ENCODE measurements at places on chromosomes 7 and 10. TPM values are rescaled to one million over a fixed set of nuclear protein-coding genes. Genes with fewer than 3 reads are reported as not detected.

Gene FAM25C
- total RNA-seq, result not detected

Gene TMEM213
- not detected for total RNA-seq

Gene HHEX
- 0.96 TPM for total RNA-seq

Gene CC2D2B
- total RNA-seq, result not detected
